ENCODE measurements at places on chromosomes 3 and 15.

DNA sequence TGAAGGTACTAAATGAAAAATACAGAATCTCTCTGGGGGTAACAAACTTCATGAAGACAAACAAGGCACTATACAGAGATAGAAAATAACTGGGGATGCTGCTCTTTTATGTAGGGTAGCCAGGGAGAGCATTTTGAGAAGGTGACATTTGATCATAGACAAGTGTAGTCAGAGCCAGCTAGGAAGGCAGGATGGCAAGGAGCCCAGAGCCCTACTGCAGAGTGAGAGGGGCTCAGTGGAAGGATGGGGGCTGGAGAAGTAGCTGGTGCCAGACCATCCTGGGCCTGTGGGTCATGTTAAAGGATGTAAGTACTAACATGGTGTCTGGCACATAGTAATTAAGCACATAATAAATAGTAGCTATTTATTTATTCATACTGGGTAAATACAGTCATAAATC is 133.6 kb downstream of the MEIS2 start:
- DNase-seq: no peak

DNA sequence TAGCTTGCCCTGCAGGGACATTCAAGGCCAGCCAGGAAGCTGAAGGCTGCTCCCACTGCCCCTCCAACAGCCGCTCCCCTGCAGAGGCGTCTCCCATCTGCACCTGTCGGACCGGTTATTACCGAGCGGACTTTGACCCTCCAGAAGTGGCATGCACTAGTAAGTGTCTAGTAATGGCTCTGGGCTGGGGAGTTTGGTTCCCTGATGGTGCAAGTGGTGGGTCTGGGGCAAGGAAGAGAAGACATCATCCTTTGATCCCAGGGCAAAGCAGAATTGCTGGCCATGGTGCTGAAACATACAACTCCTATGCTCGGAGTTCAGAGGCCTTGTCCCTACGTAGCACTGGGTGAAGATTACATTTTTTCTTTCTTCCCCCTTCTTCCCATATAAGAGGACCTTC is 311.4 kb downstream of the EPHB1 start:
- peak; percentile 7 for DNase-seq

GRCh38 chr3:108497271-108497670 is 13.1 kb downstream of the MYH15 start:
- no peak for DNase-seq

DNA sequence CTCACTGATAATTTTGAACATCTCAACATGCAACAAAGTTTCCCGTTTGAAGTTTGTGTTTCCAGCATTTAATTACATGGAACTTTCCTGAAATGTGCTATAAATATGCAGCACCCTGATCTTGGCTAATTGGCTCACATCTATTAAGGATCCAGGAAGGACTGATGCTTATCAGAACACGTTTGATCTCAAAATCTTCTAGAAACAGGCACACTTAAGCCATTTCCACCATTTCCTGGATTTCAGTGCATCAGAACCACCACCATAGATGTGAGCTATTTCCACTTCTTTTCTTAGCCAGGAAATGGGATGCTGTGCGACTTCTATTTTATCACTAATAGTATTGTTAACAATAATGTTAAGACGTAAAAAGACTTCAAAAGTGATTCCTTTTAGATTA is 228.9 kb downstream of the FEZF2 start:
- no peak for DNase-seq

GRCh38 chr3:105823149-105823867 is 45.5 kb downstream of the CBLB start:
- peak; percentile 93 for DNase-seq

GRCh38 chr15:65663521-65663920 is 41.8 kb downstream of the SLC24A1 start:
- no peak for DNase-seq

DNA sequence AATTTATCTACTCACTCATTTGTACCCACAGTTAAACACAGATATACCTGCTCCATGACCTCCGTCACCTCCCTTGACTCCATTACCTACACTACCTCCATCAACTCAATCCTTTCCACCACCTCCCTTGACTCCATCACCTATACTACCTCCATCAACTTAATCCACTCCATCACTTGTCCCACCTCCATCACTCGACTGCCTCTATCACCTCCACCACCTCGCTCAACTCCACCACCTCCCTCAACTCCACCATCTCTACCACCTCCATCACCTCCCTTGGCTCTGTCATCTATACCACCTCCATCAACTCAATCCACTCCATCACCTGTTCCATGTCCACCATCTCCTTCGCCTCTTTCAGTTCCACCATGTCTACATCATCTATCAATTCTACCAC is 51.3 kb upstream of the WNT7A start:
- no peak for DNase-seq

DNA sequence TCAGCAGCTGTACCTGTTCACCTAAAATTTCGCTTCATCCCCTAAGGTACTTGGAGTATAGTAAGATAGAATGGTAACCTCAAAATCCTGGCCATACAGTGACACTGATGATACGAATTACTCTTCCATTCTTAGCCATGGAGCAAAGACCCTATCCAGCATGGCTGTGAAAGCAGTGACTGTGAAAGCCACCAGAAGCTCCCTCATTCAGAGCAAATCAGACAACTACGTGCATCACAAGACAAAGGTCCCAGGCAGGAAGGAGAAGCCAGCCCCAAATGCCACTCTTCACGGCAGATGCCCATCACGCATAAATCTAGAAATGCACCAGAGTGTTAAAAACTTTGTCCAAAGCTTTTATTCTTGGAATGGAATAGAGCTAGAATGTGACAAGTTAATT is 99.4 kb downstream of the GABRB3 start:
- no peak for DNase-seq

- DNase-seq: no peak
Observed at GRCh38 chr3:184236636-184237035, 7.3 kb downstream of the VWA5B2 start.

DNA sequence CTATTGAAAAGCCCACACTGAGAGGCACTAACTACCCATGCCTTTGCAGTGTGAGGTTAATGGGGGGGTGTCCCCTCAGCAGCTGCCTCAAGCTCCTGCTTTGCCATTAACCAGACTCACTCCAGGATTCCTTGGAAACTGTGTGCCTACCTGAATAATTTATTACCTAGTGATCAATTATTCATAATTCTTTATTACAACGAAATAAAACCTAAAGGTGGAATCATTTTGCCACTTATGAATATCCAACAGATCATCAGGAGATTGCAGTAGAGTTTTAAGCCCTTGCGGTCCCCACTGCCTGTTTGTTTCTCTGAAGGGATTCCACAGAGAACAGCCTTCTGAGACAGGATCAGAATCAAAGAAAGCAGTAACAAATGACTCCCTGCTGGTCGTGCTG is 23.3 kb downstream of the NEK11 start:
- no peak for DNase-seq

DNA sequence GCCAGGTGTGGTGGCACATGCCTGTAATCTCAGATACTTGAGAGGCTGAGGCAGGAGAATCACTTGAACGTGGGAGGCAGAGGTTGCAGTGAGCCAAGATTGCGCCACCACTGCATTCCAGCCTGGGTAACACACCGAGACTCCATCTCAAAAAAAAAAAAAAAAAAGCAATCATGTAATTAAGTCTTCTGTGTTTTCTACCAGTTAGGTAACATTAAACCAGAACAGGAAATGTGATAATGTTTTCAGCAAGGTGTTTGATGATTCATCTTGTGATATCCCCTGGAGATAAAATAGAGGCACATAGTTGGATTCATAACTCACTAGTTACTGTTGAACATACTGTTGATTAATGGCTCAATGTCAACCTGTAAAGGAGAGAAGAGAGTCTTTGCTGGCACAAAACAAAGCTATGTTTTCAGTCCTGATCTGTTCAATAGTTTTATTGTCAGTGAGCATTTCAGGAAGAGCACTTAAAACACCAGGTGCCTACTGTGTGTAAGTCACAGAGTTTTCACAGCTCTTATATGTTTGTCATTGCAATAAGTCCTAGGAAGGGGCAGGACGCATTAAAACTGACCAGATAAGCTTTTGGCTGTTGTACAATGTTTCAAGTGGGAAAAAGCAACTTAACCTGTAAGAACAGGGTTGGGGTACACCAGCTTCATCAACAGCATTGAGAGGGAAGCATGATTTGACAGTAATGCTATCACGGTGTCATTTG is 19.5 kb downstream of the DNAJB11 start:
- peak; percentile 49 for DNase-seq

GRCh38 chr3:72155391-72156064 is 370.6 kb upstream of the PROK2 start:
- DNase-seq: peak; percentile 98

DNA sequence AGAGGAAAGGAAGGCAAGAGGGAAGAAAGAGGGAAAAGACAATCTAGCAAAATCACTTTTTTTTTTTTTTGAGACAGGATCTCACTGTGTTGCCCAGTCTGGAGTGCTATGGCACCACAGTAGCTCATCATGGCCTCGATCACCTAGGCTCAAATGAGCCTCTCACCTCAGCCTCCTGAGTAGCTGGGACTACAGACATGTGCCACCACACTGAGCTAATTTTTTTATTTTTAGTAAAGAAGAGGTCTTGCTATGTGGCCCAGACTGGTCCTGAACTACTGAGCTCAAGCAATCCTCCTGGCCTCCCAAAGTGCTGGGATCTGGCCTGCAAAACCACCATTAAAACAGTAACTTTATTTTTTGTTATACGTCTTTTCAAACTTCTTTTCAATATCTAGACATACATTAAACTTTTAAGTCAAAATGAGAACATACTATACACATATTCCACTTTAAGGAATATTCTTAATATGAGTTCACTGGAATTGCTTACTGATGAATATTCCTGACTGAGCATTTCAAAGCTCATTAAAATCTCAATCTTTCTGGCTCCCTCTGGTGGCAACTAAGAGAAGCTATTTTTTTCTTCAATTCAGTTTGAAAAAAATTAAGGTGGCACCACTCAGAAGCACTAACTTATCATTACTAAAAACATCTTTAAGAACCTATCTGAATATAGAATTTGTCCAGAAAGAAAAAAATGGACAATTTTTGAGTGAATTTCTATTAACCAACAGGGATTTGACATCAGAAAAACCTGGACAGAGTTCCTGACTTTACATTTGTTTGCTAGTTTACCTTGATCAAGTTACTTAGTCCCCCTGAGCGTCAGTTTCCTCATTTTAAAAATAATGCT is 40.9 kb downstream of the UACA start:
- DNase-seq: peak; percentile 67

GRCh38 chr3:28590860-28591259 is 242.2 kb upstream of the AZI2 start:
- peak; percentile 34 for DNase-seq

DNA sequence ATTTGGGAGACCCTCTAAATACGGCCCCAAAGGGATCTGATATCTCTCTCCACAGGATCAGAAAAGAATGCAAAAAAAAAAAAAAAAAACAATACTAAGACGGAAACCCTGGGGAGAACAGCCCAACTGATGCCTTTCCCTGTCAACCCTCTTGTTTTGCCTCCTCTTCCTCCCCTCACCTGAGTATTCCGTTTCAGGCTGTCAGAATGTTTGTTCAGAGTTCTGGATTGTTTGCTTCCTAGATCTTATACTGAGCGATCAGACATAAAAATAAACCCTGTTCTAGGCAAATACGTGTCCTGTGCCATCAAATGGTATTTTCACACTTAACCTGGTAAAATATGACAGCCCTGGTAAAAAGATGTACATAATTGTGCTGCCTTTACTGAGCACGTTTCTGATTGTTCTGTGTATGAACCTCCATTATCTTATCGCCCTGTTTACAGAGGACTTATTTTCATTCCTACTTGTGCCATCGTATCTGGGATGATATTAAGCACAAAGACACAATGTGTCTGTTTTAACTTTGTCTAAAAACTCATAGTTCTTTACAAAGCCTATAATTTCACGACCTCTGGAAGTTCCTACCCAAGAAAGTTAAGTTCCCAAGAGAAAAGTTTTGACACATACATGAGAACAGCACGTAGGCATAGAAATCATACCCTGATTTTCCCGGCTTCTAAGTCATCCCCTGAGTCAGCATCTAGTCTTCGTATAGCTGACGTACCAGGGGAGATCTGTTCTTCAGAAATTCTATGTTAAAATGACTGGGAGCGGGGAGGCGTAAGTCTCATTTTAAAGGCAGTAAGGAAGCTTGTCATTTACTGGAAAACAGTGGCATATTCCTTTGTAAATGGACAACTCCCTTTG is 856 bp downstream of the ZBTB38 start:
- DNase-seq: peak; percentile 90

DNA sequence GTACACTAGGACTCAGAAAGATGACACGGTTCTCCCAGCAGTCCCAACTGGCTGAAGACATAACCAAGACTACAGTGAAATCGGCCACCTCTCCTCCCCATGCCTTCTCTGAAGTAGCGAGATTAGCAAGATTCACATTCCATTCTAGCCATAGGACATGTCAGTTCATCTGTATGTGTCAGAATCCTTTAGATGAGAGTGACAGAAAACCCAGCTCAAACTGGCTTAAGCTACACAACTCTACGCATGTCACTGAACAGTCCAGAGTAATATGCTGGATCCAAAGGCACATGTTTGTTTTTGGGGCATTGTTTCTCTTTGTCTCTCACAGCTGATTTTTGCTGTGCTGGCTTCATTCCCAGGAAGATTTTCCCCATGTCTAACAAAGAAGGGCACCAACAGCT is 75.8 kb downstream of the RARB start:
- DNase-seq: no peak

- peak; percentile 6 for DNase-seq
Observed at GRCh38 chr15:53193149-53193548, 403.0 kb upstream of the ONECUT1 start.

DNA sequence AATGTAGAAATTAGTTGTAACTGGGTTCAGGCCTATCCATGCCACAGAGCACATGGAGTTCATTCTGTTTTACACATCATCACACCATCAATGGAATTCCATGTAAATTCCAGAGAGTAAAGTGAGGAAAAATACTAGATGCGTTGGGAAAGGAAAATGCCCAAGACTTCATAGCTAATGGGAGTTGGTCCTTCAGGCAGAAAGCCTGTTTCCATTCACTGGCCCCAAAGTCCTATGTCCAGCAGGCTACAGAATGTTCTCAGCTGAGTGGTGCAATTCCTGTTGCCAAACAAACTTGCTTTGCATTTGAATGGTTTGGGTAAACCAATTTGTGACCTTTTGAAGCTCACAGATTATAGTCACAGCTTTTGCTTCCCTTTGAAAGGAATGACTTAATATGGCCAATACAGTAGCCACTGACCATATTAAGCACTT is 164.6 kb upstream of the PFN2 start:
- peak; percentile 72 for DNase-seq

GRCh38 chr15:98581715-98582114 is 66.6 kb upstream of the IGF1R start:
- DNase-seq: no peak

- peak; percentile 71 for DNase-seq
Observed at GRCh38 chr3:25037049-25037547, 391.0 kb upstream of the RARB start.

Data from fibroblast of lung (primary cell).